ENCODE measurements at places on chromosomes 1 and 21.

DNA sequence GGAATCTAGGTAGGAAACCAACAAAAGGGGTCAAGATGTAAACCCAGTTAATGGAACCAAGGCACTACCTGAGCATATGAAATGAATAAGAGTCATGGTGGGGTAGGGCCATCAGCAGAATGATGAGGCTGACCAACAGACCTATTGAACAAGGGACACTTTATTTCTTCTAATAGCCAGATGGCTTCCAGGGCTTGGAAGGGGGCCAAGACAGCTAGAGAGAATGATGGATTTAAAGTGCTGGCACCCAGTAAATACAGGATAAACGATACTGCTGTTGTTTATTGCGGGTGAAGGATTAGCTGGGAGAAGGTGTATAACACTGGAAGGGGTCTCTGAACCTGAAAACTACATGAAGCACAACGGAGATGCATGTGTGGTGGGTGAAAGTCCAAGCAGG, 15.6 kb downstream of the DDAH1 start:
- no peak for DNase-seq

GRCh38 chr21:32386195-32386870, 6.5 kb downstream of the URB1 start:
- no peak for DNase-seq

DNA sequence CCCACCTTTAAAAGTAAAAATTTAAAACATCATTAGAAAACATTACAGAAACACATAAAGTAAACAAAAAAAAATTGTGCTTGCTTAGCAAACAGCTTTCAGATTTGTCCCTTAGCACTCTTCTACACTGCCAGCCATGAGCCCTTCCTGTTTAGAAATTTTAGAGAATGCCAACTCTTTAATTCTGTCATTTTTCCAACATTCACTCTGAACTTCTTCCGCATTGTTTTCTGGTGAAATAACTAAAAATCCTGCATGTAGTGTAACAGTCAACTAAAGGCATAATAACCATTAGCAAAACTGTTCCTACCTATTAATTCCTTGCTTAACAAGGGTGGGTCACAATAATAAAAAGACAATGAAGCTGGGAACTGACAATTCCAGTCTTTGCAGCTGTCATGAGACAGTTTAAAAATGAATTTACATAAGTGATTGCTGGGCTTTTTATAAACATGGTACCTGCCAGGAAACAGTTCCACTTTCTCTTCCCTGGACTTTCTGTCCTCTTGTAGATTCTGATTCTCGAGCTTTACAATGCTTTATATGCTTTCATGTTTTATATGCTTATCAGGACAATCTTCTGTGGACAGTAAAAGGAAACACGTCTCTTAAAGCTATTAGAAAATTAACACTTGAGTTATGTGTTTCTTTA, 19.0 kb downstream of the GNG12 start:
- DNase-seq: no peak

GRCh38 chr21:22585558-22585957, 1587.3 kb downstream of the NCAM2 start:
- DNase-seq: no peak

DNA sequence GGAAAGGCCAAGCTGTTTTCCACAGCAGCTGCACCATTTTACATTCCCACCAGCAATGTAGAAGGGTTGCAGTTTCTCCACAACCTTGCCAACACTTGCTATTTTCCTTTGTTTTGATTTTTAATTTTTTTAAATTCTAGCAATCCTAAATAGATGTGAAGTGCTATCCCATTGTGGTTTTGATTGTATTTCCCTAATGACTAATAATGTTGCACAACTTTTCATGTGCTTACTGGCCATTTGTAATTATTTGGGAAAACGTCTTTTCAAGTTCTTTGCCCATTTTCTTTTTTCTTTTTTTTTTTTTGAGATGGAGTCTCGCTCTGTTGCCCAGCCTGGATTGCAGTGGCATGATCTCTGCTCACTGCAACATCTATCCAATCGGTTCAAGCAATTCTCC, 53.9 kb downstream of the VCAM1 start:
- DNase-seq: no peak

DNA sequence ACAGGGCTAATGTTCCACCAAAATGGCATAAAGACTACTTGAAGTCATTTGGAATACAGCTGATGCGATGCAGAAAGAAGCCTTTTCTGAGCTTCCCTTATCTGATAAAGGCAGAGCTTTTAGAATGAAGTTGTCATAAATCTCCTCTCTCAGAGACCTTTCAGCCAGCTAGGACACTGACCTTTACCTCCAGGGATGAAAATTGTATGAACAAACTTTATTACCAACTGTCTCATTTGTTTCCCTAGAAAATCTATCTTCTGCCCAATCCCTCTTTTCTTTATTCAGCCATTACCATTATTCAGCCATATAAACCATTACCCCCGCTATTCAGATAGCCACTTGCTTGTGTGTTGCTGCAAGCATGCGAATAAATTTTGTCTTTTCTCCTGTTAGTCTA, 29.7 kb upstream of the RNF2 start:
- no peak for DNase-seq

DNA sequence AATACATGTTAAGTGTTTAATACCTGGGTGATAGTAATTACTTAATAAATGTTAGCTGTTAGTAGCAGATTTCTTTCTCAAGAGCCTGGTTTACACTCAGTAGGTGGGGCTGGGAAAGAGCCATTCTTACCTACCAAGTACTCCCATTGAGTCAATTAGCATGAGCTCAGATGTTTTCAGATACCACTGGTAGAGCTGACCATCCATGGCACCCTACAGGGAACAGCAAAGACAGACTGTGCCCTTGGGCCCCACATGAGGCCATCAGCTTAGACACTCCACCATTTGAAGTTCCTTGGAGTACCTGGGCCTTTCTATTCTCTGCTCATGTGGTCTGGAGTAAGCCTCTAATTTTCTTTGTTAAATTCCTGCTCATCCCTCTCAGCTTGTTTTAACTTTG, 179.3 kb downstream of the CACNA1E start:
- peak; percentile 26 for DNase-seq

GRCh38 chr21:26918323-26919079, 48.4 kb downstream of the ADAMTS5 start:
- DNase-seq: peak; percentile 21

DNA sequence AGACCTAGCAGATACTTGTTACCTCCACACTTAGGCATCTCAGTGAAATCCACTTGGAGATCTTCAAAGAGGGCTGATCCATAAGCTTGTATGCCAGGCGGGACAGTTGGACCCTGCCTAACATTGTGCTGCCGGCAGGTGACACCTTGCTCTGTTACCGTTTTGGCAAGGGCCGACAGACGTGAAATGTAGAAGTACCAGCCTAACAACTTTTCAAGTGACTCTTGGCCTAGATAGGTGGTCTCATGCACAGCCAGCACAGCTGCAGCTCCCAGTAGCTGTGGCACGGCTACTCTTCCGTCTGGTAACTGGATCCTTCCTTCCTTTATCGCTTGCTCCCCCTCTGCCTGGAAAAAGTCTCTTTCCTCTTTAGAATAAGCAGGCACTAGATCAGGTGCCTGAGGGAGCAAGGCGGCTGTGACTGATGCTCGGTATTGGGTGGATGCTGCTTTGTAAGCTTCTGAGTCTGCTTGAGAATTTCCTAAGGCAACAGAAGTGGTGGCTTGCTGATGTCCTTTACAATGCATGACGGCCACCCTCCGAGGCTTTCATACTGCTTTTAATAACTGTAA, 713.5 kb downstream of the AMY1C start:
- no peak for DNase-seq

GRCh38 chr1:54774820-54775498, 10.6 kb upstream of the PARS2 start:
- peak; percentile 92 for DNase-seq

DNA sequence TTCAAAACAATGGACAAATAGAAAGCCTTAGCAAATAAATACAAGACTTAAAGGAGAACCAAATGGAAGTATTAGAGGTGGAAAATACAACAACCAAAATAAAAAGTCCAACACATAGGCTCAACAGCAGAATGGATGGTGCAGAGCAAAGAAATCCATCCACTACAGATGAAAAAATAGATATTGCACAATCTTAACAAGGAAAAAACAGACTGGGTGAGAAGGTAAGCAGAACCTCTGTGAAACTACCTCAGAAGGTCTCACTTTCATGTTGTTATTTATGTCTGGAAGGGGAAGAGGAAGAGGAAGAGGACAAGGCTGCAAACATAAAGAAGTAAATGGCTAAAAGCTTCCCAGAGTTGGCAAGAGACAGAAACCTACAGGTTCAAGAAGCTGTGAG, 158.7 kb upstream of the NBPF11 start:
- DNase-seq: no peak

- DNase-seq: no peak
Measured at GRCh38 chr1:221415651-221416050, 326.2 kb downstream of the DUSP10 start.

- DNase-seq: peak; percentile 97
Measured at GRCh38 chr1:157138220-157139051, at the start of gene ETV3. TSS of gene ETV3 (minus strand) at chr1:157138395. CDS start at chr1:157136352, 2,043 bp downstream.

DNA sequence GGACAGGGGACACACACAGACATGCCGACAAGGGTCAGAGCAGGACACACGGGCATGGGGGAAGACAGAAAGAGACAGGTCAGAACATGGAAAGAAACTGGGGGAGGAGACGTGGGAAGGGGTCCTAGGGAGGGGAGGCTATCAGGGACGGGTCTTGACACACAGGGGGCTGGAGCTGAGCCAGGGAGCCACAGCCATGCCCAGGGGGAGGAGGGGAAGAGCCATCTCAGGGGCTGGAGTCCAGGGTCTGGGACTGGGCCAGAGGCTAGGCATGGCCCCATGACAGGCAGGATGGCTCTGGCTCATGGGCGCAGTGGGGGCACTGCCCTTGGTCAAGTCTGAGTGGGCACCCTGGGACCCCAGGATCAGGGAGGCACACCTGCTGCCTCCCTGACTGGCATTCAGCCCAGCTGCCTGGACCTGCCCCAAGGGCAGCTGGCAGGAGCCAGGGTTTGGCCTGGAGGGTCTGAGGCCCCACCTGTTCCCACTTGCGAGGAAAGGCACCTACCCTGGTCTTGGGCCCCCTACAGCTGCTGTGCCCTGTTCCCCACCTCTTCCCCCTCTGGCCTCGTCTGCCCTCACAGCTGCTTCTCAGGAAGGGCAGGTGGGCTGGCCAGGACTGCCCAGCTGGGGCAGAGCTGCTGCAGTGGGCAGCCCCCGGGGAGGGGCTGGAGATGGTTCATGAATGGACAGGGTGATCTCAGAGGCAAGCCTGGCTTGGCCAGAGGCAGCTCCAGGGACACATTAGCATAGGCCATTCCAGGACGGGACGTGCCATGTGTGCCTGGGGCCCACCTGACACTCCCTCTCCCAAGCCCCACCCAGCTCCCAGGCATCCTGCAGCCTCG, 42.9 kb downstream of the HSPG2 start:
- no peak for DNase-seq

- DNase-seq: peak; percentile 82
Measured at GRCh38 chr1:89843273-89844130, 22.7 kb downstream of the LRRC8D start.

DNA sequence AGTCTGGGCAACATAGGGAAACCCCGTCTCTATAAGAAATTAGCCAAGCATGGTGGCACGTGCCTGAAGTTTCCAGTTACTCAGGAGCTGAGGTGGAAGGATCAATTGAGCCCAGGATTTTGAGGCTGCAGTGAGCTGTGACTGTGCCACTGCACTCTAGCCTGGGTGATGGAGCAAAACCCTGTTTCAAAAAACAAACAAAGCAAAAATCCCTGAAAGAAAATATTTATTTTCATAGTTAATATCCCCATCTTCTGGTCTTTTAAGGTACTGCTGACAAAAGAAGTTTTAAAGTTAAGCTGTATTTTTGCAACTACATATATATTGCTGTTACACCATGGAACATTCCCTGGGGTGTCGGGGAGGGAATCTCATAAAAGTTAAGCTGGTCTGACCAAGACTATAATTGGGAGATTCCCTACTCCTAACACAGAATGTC, 26.0 kb downstream of the VAMP4 start:
- DNase-seq: peak; percentile 6

DNA sequence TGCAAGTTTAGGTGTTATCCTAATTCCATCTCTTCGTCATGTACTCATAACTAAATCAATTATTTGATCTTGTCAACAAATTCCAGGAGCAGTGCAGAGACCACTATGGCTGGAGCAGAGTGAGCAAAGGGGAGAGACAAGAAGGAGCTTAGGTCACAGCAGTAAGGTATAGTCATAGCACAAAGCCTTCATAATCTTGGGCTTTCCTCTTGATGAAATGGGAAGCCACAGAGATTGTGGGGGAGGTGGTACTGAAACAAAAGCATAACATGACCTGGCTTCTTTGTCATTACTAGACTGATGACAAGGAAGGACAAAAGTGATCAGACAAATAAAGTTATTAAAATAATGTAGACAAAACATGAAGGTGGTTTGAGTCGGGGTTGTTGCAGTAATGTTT, 60.1 kb upstream of the PTGS2 start:
- DNase-seq: no peak

GRCh38 chr1:54307305-54307704, 98.9 kb downstream of the SSBP3 start:
- DNase-seq: no peak

GRCh38 chr1:95058974-95059373, 13.8 kb downstream of the ALG14 start:
- no peak for DNase-seq

GRCh38 chr1:182301026-182301436, 90.6 kb downstream of the GLUL start:
- no peak for DNase-seq

DNA sequence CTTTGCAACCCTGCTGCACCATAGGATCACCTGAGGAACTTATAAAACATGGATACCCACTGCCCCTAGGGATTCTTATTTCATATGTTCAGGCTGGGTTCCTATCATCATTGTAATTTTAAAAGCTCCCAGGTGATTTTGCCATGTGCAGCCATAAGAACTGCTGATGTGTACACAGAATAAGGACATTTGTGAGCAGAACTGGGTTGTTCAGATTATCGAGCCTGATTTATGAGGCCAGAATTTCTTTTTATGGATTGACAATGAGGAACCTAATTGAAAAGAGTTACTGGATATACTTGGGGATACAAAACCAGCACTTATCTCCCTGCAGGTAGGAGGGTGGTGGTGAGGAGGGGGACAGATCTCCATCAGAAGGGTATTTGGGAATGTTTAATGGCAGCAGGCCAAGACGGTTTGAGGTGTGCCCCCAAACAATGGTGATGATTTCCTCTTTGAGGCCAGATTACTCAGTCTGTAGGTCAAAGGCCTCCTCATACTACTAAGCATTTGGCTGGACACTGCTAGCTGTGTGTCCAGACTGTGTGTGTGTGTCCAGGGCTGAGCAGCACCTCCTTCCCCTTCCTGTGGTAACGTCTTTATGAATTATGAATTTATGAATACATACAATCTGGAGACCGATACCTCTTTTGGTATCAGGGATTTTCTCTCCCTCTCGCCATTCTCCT, 18.9 kb downstream of the NOS1AP start:
- no peak for DNase-seq

- DNase-seq: peak; percentile 39
Measured at GRCh38 chr1:19240673-19241538, 10.4 kb downstream of the EMC1 start.
